ENCODE measurements at places on chromosomes 6 and 20.

DNA sequence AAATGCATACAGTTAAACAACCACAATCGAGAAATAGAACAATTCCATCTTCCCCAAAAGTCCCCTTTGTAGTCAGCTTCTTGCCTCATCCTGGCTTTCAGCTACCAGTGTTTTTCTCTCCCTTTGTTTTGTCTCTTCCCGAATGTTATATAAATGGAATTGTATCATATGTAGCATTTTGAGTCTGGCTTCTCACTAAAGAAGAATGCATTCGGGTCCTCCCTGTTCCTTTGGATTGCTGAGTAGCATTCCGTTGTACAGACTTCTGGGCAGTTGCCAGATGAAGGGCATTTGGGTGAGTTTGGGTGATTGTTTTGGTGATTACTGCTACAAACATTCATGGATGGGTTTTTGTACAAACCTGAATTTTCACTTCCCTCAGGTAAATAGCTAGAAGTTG, 27.8 kb downstream of the PRPH2 start:
- no peak for DNase-seq

DNA sequence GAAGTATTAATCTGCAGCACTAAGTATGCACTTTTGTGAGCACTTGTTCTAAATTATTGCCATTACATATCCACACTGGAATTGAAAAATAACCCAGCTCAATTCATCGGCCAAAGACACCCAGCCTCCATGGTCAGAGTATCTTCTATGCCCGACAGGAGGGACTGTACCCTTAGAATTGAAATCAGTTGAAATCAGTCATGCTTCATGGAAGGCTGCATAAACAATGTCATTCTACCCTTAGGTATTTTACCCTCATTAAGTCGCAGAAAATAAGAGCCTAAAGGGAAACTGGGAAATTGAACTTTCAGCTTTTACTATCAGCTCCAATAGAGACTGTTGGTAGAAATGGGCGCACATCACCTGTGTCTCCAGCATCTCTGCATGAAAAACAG, 2.9 kb upstream of the RAMACL start:
- no peak for DNase-seq

DNA sequence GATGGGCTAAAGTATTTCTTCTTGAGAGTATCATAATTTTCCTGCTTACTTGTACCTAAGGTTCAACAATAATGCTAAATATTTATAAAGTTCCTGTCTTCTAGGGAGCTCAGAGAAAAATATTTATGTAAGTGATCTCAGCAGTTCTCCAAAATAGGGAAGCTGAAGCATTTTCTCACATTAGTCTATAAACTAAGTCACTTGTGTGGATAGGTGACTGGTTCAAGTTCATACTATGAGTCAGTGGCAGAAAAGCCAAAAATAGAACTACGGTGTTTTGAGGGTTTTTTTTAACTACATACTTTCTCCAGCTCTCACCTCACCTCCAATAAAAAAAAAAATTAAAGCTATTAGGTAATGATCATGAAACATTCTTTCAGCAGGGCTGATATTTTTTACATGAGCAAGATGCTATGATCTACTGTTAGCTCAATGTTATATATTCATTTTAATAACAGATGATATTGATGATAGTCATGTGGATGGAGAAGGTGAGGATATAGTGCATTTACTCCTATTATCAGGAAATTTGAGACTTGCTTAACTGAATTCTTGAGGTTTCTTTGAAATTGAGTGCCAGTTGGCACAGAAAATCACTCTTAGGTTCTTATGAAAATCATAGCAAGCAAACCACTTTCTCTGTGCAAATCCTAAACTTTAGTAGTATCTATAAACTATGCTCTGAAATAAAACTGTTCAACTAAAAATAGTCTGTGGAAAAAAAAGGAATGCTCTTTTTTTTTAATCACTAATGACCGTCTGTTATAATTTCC, 4.1 kb upstream of the MOXD1 start:
- no peak for DNase-seq

DNA sequence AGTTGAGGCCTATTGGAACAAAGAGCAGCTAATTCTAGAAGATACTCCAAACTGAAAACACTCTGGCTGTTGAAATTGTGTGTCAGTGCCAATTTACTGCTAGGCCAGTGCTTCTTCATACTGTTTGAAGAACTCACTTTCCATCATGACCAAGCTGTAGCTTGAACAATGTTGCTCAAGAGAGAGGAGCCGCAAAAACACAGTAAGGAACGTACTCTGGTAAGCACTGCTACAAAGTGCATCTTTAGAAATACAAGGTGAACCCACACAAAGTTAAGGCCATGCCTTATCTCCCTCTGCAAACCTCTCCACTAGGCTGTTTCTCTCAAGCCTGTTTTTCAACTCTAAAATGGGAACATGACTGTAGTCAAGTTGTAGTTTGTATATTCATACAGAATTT, 74.5 kb upstream of the TULP1 start:
- no peak for DNase-seq

DNA sequence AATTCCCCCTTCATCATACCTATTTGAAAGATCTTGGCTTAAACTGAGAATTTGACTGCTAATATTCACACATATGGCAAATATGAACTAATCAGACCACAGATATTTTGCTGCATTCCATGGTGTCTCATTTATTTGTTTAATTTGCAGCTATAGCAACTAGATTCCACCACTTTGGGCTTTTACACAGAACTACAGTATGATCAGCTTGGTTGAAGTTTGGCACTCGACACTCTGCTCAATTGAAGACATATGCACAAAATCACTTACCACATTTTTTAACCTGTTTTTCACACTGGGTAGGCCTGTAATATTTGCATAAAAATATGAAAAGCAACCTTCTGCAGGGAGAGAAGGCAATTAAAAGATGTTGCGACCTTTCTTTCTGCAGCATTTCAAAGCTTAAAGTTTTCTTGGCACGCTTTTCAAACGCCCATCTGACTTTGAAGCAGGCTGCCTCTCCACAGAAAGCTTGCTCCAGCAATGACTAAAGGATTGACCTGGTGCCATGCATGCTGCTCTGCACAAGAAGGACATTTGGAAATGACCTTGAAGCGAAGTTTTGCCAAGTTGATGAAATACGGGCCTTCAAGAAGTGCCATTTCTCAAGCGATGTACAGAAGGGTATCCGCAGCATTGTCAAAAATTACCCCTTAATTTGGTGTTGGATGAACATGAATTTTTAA, 126.7 kb downstream of the AIG1 start:
- DNase-seq, result no peak

DNA sequence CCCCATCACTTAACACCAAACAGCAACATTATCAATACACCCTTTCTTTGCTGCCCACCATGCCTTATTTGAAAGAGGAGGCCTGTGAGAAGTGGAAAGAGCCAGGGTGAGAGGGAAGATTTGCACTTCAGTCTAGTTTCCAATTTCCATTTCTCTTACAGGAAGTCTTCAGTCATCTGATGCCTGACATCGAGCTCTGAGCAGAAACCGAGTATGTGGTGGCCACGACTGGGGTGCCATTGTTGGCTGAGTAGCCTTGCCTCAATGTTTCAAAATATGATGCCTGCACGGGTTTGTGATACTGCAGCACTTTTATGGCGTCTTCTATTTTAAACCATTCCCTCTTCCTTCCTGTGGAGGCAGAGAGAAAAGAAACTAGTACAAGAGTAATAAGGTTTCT, 39.8 kb upstream of the SMIM29 start:
- DNase-seq, result no peak

GRCh38 chr20:3477861-3478544, 7.2 kb downstream of the ATRN start:
- DNase-seq, result no peak

DNA sequence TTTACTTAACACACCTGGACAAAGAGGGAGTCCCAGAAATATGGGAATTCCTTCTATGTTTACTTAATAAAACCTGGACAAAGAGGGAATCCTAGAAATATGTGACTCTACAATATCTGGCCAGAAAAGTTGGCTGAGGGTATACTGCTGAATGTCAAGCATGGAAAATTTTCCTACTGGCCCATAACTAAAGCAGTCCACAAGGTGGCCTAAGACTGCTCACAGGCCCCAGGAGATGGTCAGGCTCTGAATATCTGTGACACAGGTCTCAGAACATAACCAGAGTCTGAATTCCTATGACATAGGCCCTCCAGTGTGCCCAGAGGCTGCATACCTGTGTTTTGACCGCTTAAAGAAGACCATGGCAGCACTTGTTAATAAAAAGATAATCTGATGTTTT, 578.2 kb upstream of the NRSN1 start:
- DNase-seq, result no peak

- DNase-seq, result no peak
Measured at GRCh38 chr6:123908797-123909196, 105.1 kb downstream of the NKAIN2 start.

DNA sequence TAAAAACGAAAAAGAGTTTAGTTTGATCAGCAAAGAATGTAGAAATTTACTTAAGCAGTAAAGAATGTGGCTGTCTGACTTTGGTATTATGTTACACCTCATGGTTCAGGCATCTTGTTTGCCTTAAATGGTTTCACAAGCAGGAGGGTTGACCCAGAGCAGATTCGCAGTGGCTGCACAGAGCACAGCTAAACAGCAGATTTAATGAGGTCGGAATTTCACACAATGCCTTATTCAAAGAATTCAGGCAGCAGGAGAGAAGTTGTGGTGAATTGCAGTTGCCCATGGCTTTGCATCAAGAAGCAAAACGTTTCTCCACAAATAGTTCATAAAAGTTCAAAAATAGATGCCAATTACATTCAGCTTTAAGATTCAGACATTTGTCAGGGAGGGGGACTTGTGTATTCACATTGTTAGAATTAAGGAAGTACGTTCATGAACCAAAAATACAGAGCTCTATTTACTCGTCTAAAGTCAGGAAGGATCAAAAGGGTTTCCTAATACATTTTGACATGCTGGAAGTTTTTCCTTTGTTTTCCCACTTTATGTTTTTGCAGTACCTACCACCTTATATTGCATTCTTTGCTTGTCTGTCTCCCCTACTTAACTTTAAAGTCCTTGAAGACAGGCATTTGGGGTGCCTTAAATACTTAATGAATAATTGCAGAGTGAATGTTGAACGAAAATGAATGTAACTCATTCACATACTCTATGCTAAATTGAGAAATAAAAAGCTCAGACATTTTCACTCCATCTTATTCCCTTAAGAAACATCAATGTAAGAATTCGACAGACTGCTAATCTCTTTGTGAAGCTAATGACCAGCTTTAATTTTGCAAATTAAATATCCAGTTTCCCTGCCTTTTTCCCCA, 1163.6 kb upstream of the CITED2 start:
- DNase-seq, result no peak

GRCh38 chr20:21435576-21435975, 38.2 kb upstream of the NKX2-4 start:
- DNase-seq, result no peak

DNA sequence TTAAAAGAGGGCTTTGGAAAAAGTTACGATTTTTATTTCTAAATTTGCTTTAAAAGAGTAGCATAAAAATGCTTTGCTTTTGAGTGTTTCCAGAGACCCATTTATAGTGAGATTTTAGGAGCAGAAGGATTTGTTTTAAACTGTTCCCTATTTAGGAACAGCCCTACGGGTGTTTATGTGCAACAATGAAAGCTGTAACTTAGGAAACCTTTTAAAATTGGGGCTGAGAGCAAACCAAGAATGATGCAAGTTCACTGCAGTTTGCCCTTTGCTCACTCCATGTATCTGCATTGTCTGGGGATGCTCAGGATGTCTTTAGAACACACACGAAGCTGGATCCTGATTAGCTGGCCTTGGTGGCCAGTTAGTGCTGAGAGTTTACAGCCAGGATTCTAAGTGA, 40.9 kb downstream of the GHRH start:
- DNase-seq, result no peak

DNA sequence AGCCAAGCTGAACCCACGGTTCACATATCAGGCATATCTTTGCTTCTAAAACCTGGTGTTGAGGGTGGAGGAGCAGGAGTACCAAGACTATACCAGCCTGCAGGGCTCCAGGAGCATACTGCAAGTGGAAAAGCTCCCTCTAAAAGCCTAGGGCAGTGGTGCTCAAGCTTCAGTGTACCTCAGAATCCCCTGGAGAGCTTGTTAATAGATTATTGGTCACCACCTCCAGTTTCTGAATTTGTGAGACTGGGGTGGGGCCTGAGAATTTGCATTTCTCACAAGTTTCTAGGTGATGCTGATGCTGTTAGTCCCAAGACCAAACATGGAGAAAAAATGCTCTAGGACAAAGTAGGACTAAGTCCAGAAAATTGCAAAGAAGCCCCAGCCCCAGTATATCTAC, 65.4 kb downstream of the FILIP1 start:
- no peak for DNase-seq

- DNase-seq, result no peak
Measured at GRCh38 chr6:2566048-2566447, 184.7 kb downstream of the MYLK4 start.

DNA sequence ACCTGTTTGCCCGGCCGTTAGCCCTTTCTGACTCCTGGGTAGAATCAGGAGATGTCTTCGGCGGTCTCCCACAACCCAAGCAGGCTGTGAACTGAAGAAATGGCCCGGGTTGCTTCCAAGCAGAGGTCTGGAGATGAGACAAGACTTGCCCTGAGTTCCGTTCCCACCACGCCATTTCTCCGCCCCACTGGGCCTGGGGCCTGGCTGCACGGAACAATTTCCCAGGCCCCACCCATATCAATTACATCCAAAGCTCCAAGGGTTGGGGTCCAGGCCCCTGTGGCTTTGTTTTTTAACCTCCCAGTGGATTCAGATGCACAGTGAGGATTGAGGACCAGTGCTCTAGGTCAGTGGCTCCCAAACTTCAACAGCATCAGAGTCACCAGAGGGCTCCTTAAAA, 214.5 kb upstream of the ARID1B start:
- DNase-seq, result no peak

DNA sequence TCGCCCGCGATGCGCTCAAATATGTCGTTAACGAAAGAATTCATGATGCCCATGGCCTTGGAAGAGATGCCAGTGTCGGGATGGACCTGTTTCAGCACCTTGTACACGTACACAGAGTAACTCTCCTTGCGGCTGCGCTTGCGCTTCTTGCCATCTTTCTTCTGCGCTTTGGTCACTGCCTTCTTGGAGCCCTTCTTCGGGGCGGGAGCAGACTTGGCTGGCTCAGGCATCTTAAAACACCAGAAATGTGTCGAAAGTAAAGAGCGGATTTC, 36.4 kb downstream of the HFE start:
- DNase-seq, result no peak

GRCh38 chr6:35186571-35186970, 27.2 kb upstream of the SCUBE3 start:
- DNase-seq, result no peak

- no peak for DNase-seq
Measured at GRCh38 chr20:46979603-46980241, 85.1 kb downstream of the EYA2 start.

GRCh38 chr6:13593720-13594119, 19.3 kb downstream of the SIRT5 start:
- DNase-seq, result no peak

- no peak for DNase-seq
Measured at GRCh38 chr6:129759796-129760605, 50.0 kb upstream of the ARHGAP18 start.

Data from hematopoietic multipotent progenitor cell (in vitro differentiated cells).